ENCODE measurements at places on chromosomes 2 and 18.

GRCh38 chr2:235319095-235319494 lies 174.7 kb upstream of the AGAP1 start:
- no peak for DNase-seq

DNA sequence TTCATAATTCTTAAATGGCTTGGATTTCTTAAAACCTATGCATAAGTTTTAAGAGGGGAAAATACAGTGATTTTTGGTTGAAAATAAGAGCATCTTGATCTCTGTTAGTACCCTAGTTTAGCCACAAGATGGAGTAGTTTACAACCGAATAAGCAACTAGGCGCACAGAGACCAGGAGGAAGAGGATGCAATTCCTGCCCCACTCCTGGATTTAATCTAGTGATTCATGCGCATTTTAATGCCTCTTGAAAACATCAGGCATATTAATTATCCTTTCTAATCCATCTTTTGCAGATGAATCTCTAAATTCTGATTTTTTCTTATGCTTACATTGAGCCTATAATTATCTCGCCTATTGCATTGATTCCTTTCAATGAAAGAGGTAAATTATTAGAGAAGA lies 76.7 kb downstream of the MRPS9 start:
- DNase-seq: no peak

DNA sequence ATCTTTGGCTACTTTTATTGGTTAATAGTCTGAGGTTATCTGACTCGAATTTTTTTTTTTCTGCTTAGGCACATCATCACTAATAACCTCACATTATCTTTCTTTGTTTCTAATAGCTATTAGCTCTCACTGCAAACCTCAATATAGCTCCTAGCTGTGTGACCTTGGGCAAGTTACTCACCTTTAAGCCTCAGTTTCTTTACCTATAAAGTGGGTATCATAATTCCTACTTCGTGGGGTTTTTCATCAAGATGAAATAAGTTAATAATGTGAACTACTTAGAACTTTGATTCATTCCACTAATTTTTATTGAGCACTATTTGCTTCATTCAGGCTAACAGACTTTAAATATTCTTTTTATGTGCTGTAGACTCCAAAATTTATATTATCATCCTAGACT lies 55.5 kb downstream of the AGPS start:
- DNase-seq: no peak

- no peak for DNase-seq
Measured at GRCh38 chr2:240364961-240365775, 70.3 kb upstream of the GPC1 start.

GRCh38 chr18:12258719-12259705 lies 4.9 kb downstream of the CIDEA start:
- DNase-seq: no peak

DNA sequence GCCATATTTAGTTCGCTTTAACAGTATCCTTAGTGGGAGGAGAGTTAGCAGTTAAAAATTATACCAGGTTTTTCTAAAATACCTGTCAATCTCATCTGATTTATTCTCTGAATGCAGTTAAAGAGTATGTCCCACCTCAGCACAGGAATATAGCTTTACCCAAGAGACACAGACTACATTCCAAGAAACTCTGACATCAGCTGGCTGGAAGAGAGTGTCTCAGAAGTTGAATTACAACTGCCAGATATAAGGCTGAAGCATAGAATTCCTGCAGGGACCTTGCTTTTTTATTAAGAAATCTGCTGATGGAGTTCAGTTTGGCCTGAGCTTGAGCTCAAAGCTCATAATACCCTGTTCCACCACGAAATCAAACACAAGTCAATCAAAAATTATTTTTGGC lies 25.4 kb upstream of the CNTNAP5 start:
- DNase-seq: no peak

- DNase-seq: no peak
Measured at GRCh38 chr2:100945930-100946607, 56.0 kb upstream of the RPL31 start.

GRCh38 chr18:74609535-74609934 lies 11.9 kb downstream of the ZNF407 start:
- no peak for DNase-seq

DNA sequence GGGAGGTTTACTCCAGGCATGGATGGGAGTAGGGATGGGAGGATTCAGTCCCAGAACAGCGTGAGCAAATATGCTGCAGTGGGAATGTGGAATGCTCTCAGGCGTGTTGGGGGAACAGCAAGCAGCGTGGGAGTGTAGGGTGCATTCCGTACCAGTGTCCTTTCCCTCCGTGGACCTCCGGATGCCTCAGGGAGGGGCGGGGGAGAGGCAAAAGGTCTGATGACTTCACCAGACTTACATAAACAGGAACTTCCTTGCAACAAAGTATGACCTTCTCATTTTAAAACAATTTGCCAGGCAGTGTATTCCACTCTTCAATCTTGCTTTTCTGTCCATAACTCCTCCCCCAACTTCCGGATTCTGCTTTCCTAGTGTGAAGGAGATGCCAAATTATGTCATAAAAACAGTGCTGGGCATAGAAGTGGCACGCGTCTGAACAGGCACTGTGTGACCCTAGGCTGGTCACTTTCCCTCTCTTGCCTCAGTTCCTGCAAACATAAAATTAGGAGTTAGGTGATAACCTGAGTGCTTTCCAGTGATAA lies 36.9 kb downstream of the RPL37A start:
- DNase-seq: no peak

- no peak for DNase-seq
Measured at GRCh38 chr2:3355951-3356569, 21.6 kb downstream of the EIPR1 start.

GRCh38 chr18:27202741-27203140 lies 17.6 kb upstream of the CHST9 start:
- no peak for DNase-seq

DNA sequence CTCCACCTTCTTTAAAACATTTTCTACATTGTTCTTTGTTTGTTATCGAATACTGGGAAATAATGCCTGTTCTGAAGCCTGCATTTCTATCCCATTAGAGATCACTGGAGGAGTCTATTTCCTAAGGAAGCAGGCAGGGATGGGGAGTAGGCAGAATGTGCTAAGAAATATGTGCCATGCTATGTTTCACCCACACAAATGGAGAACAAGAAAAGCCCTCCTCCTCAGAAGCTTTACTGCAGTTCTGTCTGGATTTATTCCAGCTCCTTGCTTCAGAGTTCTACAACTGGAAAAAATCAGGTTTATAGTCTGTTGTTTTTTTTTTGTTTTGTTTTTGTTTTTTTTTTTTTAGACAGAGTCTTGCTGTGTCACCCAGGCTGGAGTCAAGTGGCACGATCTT lies 825.1 kb downstream of the SLC4A3 start:
- DNase-seq: no peak

DNA sequence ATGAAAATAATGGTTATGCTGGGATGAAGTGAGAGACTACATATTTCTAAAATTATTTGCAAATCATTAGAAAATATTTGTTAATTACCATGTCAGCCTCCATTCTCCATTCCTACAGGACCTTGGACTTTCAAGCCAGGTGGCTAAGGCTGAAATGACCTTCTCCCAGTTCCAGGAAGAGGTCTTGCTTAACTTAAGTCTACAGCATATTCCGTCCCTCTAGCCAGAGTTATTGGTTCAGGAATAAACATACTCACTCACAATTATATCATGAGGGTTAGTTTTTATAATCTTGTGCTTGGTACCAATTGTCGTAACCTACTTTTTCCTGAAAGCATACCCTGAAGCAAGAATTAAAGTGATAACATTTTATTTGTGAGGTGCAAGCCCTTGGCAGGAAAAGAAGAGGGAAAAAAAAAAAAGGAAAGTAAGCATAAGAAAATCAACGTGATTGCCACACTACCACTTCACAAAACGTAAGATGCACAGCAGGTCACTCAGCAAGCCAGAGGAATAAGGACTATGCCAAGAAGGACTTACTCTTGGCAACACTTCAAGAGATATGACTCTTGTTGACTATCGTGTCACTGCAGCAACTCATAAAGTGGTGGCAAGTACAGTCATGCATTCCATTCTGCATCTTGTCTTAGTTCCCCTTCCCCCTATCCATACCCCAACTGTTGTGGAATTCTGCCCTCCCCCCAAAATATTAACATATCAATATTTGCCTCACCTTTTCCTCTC lies 479.1 kb downstream of the MBD2 start:
- DNase-seq: no peak

GRCh38 chr2:37893327-37893726 lies 31.8 kb upstream of the RMDN2 start:
- DNase-seq: no peak

- no peak for DNase-seq
Measured at GRCh38 chr2:241344925-241345651, 11.0 kb upstream of the FARP2 start.

- no peak for DNase-seq
Measured at GRCh38 chr2:112885506-112885902, 25.5 kb upstream of the IL37 start.

DNA sequence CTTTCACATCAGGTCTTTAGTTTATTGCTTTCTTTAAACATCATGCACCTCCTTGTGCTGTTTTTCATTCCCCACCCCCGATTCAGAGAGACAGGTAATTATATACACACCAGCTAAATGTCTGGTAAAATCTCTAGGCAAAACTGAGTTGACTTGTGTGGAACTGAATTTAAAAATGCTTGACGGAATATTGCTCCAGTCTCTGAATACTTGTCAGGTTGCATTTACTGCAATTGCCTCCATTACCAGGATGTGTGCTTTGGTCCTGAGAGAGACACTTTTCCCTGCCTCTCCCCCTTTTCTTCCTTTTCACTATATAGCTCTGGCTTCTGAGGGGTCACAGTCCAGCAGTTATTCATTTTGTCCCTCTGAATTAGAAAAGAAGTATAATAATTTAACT lies 104.0 kb downstream of the PTPRM start:
- no peak for DNase-seq

DNA sequence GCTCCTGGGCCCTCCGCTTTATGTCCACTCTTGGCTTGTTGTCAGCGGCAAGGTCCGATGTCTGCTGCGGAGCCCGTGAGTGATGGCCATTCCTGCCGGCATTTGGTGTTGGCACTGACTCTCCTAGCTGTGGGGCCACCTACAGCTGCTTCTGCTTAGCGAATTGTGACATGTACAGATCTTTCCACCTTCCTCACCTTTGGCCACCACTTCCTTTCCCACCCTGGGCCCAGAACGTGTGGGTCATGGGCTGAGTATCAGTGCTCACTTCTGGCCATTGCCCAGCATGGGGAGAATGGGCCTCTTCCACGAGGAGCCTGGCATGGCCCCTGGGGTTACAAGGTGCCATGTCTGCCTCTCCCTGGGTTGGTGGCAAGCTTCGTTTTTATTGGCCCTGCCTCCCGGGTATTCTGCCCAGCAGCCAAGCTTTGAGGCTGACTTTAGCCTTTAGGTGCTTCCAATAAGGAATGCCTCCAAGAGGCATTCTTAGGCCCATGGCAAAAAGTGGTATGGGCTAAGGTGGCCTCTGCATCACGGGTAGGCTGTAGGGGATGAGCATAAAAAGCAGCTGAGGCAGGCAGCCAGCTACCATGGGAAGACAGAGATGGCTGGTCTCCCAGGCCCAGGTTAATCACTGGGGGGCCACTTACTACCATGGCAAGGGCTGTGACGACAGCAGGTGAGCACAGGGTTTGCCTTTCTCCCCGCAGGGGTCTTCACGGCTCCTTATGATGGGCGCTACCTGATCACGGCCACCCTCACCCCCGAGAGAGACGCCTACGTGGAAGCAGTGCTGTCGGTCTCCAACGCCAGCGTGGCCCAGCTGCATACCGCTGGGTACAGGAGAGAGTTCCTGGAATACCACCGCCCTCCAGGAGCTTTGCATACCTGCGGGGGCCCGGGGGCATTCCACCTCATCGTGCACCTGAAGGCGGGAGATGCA lies 65.8 kb downstream of the EMILIN2 start:
- DNase-seq: no peak

DNA sequence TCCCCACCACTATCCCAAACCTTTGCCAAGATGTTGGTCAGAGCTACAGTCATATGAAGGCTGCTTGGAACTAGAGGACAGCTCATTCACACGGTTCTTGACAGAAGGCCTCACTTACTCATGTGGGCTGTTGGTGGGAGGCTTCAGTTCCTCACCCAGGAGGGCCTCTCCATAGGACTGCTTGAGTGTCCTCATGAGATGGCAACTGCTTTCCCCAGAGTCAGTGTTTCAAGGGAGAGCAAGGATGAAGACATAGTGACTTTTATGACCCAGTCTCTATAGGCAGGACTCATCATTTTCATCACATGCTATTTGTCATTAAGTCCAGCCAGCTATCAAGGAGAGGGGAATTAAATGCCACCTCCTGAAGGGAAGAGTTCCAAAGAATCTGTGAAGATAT lies 33.4 kb upstream of the OLA1 start:
- no peak for DNase-seq

DNA sequence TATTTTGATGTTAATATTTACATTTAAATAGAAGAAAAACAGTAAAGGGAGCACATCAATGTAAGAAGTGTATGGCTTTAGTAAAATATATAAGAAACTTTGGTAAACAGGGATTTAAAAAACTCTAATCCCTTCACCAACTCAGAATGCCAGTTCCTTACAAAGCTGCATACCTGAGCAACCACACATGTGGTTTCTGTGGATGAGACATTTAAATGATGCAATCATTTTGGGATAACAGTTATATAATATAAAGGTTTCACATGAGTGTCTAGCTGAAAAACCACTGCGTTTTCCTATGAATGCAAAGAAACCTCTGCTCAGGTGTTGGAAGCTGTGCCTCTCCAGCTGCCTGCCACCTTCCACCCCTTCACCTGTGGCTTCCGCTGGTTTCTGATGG lies 209.1 kb upstream of the REV1 start:
- no peak for DNase-seq

- DNase-seq: peak; percentile 36
Measured at GRCh38 chr2:191049728-191050639, 36.0 kb upstream of the STAT1 start.

DNA sequence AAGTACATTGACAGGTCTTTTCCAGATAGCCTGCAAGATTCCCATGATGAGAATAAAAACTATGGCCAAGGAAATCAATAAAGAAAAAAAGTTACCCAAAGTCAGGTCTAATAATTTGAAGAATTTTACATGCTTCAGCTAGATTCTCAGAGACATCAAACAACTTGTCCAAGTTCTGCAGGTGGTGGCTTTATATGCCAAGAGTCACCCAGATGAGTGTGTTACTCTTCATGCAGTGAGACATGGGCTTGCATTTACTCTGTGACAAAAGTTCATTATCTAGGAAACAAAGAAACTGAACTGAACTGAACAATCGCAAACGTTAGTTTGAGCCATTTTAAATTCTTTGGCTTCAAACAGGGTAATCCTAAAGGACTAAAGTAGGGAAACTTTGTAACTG lies 548.5 kb upstream of the SYT4 start:
- no peak for DNase-seq

DNA sequence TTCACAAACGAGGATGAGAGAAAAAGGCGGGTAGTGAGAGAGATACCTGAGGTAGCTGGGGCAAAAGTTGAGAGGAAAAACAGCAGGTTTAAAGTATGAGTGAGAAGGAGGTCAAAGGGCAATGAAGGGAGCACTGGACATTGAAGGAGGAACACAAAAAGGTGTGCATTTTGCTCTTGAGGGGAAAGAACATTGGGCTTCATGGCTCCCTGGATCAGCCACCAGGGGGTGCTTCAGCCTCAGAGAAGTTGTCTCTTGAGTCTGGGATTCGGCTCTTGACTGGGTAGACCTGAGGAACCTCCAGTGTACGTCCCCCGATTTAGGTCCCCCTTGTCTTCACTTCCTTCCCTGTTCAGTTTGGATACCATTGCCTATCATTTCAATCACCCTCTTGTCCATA lies 128.5 kb downstream of the RAPGEF4 start:
- DNase-seq: no peak

- no peak for DNase-seq
Measured at GRCh38 chr2:75896779-75897366, 186.2 kb upstream of the GCFC2 start.
